NCI-H1930 (cell line): ENCODE measurements at places on chromosomes 2 and 18.
A peak's percentile ranks its signal among the peaks of the same experiment; 100 is the strongest.

DNA sequence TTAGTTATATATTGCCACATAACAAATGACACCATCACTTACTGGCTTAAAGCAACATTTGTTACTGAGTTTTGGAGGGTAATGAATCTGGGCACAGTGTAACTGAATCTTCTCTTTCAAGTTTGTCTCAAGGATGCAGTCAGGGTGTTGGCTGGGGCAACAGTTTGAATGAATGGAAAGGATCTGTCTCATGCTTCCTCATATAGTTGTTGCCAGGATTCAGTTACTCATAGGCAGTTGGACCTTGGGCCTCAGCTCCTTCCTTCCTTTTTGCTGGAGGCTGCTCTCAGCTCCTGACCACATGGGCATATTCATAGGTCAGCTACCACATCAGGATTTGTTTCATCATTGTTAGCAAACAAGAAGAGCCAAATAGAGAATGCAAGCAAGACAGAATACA is 466.1 kb upstream of the MC4R start:
- no peak for DNase-seq

DNA sequence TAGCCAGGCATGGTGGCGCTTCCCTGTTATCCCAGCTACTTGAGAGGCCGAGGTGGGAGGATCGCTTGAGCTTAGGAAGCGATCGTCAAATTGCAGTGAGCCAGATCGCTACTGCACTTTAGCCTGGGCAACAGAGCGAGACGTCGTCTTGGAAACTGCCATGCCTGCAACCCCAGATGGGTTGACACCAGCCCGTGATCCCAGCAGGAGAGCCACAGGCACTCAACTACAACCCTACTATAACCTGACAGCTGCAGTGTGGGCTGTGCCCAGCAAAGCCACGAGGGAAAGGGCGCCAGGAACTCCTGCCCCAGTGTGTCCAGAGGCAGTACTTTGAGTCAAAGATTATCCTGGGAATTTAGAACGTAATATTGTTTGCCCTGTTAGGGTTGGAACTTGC is 85.6 kb downstream of the SS18 start:
- no peak for DNase-seq

DNA sequence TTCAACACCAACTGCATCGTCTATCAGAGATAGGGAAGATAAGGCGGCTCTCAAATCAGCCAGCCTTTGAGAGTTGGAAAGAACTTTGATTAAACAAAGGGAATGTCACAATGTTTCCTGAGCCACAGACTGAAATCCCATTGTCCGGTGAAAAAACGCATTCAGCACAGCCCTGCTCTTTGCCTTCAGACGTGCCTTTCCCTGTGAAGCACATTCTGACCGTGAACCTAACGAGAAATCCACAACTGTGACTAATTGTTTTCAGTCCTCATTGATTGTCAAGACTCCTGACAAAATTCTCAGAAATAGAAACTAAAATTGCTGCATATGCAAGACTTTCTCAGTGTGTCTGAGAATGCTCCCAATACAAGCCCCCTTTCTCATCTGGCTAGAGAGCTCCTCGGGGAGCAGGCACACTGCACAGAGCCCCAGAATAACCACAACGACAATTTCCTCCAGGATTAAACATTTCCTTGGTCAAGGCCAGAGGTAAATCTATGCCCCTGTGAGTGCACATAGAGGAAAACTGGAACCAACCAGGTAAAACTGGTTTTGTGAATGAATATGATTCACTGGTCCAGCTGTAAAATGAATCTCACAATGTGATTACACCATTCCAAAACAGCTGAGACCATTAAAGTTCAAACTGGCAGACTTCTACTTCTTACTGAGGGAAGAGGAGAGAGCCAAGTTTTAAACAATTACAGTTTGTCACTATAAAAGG is 561.9 kb upstream of the ID2 start:
- no peak for DNase-seq

DNA sequence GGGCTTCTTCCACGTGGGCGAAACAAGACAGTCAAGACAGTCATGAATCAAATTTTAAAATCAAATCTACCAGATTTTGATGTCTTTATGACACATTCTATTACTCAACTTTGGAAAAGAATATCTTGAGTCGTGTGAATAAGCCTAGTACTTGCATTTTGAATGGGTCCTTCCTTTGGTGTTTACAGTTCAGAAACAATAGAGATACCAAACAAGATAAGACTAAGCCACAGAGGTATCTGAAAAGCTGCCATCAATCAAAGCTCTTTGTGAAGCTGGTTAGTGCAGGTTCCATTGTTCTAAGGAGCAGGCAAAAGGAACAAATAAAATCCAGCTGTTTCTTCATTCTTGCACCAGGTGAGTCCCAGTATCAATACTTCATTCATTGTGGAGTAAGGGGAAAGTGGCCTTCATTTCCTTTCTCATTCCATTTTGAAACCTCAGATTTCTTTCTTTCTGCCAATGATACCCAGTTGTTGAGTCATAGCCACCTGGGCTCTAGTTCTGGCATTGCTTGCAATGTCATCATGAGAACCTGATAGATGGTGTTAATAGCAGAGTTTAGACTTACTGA is 151.7 kb upstream of the L3MBTL4 start:
- DNase-seq = peak; percentile 62

DNA sequence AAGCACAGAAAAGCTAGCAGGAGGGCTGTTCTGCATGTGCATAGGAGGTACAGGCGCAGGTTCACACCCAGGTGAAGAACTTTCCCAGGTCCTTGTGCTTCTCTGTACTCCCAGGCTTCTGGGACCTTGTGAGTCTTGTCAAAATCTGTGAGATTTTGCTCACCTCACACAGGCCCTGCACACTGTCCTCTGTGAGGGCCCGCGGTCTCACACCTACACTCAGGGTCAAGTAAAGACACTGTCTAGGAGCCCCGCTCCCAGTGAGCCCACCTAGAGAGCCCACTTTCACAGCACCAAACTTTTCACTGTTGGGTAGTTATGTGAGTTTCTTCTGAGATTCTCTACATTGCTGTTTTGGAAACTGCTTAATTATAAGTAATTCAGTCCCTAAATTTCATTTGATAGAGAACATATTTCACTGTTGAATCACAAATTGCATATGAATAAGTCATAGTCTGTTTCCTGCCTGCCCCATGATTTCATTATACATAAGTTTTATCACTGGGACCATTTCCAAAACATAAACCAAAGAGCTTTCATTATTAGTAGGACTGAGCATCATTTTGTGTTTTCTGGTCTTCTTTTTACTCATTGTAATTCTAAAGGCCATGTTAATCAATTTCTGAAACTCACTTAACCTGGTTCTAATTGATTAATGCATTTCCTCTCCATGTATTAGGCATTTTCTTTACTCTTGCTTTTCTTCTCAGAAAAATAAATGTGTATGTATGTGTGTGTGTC is 234.2 kb upstream of the SPOPL start:
- no peak for DNase-seq

GRCh38 chr2:96538487-96539214 is 2.1 kb downstream of the ARID5A start:
- DNase-seq = no peak

DNA sequence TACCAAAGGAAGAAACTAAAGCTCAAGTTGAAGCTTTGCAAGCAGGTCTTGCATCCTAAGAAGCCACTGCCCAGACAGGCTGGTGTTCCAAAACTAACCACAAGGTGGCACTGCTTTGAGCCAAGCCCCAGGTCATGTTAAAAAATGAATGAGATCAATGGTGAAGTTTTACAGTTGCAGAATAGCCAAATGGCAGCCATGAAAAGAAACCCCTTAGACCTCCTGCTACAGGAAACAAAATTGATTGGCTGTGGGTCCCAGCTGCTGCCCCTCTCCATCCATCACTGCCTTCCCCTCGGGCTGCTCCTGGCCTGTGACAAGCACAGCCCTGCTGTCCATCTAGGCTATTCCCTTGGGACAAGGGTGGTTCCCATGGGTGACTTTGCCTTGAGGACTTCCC is 20.7 kb upstream of the MREG start:
- DNase-seq = peak; percentile 13

DNA sequence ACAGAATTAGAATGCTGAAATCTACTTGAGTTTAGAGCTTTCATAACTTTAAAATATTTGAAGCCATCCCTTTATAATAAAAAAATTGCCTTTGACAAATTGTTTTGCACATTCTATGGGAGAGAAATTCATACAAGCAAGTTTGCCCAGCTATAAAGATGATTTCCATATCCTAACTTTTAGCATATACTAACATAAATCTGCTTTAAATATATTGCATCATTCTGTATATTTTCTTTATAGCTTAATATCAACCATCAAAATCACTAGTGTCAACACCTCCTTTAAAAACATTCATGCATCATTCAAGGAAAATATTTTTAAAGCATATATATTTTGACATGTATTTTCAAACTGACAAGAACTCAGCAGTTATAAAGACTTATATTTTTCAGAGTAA is 49.9 kb downstream of the WDPCP start:
- no peak for DNase-seq

DNA sequence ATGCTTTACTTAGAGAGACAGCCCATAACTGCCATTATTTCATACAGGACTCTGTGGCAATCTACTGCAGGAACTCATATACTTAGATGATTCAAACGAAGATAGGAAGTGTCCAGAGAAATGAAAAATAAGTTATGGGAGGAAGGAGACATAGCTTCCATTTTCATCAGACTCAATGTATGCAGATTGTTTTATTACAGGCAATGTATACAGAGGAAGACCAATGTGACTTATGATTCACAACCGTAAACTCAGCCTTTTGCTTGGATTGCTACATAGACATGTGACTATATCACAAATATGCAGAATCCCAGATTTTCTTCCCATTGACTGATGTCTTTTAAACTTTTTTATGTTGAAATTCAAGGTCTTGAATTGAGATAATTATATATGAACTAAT is 793.4 kb downstream of the SATB2 start:
- DNase-seq = no peak

DNA sequence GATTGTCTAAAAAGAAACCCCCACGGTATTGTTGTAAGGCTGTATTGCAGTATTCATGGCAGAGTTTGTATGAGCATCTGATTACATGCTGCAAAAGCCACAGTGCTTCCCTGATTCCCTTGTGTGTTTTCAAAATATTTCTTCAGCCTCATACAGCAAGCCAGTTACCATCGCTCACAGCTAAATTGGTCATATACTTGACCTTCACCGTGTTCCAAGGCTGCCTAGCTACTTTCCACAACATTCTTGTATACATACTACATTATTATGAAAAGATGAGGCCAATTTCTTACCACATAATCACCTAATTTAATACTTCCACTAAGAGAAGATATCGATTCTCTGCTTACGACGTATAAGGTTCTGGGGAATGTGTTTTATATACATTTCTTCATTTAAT is 576.3 kb upstream of the CNTNAP5 start:
- no peak for DNase-seq

- no peak for DNase-seq
Observed at GRCh38 chr18:11327391-11328009, 178.1 kb upstream of the PIEZO2 start.

DNA sequence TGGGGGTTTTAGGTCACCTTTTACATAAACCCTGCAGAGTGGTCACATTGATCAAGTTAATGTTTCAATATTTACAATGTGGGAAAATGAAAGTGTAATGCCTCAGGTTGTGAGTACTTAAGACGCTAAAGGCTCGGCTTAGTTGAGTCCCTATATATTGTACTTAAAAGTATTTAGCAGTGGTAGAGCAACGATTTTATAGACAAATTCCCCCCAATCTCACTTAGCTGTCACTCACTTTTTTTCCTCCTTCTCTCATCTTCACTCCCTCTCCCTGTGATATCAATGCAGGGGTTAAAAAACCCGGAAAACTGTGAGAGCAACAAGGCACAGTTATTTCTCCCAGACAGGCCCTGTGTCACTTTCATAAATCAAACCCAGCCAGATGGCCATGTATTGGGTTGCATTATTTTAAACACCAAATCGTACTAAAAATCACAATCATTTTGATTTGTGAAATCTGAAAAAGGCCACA is 5.4 kb downstream of the POU3F3 start:
- DNase-seq = no peak

DNA sequence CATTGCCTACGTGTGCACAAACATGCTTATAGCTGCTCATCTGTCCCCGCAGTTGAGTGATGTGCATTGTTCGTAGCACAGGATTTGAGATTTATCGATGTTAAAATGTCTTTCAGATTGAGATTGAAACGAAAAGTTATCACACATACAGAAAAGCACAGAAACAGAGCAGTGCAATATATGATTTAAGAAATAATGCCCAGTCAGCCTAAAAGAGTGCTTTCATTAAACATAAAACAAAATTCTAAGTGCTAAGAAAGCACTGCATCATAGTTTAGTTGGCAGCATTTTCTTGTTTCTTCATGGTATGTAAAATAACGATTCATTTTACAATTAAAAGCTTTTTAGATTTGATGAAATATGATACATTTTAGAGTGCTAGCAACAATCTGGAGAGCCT is 31.9 kb upstream of the GORASP2 start:
- DNase-seq = no peak

DNA sequence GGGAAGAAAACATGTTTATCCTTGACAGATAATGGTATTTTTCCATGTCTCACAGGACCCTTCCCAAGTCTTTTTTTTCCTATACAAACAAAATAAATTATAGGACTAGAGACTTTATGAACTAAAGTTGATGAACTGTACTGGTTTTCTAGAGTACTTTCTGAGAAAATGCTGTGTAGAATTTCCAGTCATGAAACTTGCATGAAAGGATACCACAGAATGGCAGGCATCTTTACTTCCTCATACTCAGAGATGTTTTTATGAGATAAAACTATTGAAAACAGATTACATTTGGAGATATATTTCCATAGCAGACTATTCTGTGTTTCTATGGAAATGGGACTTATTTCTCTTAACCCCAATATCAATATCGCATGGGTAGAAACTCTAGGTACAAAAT is 403.5 kb downstream of the PARD3B start:
- DNase-seq = no peak

GRCh38 chr2:63819765-63820717 is 21.7 kb upstream of the UGP2 start:
- no peak for DNase-seq

GRCh38 chr2:24731923-24732322 is 61.3 kb downstream of the PTRHD1 start:
- DNase-seq = no peak

GRCh38 chr2:88686320-88686719 is 5.2 kb upstream of the RPIA start:
- no peak for DNase-seq

DNA sequence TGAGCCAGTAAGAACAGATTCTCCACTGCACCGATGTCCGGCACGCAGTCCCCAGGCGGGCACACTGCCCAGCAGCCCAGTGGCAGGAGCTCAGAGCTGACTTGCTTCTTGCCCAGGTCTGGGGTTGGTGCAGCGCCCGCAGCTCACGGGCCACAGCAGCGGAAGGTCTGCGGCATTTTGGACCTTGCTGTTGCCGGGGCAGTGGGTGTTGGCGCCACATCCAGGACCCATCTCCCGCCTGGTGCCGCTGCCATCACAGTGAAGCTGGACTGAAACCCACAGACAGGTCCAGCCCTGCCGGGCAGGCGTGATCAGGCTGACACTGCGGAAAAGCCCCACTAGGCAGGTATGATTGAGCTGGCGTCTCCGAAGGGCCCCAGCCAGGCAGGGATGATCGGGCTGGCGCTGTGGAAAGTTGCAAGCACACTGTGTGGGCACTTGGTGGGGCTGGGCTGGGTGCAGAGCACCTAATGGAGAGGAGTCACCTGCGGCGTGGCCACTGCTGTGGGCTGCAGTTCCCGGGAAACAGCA is 75.5 kb downstream of the SLC66A2 start:
- no peak for DNase-seq
